Activated CD4-positive, alpha-beta T cell treated with anti-CD3 and anti-CD28 coated beads, Interleukin-2, amount 50 U/mL, for 4 hours (primary cell): ENCODE measurements at places on chromosomes 12 and 14.

- DNase-seq, result no peak
Measured at GRCh38 chr12:132544080-132544397, 54.1 kb downstream of the FBRSL1 start.

- no peak for DNase-seq
Measured at GRCh38 chr12:20798554-20798953, 12.0 kb upstream of the SLCO1B3 start.

DNA sequence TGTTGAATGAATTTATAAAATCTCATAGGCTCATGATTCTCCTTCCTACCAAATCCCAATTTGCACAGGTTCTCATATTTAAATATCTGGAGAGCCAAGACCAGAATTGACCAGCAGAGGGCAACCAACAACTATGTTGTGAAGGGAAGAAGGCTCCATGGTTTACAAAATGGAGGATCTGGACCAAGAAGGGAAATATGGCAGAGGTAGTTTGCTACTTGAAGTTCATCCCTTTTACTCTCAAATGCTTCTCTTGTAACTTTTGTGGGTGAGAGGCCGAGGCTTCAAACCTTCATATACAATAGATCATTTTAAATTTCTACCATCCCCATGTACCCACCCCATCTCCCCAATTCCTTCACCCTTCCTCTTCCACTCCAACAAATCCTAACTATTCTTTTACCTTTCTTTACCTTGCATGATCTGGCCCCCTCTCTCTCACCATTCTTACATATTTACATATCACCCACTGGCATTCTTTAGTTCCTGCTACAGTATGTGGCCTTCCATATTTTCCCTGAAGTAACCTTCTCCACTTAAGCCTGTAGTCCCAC, 3.8 kb upstream of the SMARCC2 start:
- peak; percentile 69 for DNase-seq

DNA sequence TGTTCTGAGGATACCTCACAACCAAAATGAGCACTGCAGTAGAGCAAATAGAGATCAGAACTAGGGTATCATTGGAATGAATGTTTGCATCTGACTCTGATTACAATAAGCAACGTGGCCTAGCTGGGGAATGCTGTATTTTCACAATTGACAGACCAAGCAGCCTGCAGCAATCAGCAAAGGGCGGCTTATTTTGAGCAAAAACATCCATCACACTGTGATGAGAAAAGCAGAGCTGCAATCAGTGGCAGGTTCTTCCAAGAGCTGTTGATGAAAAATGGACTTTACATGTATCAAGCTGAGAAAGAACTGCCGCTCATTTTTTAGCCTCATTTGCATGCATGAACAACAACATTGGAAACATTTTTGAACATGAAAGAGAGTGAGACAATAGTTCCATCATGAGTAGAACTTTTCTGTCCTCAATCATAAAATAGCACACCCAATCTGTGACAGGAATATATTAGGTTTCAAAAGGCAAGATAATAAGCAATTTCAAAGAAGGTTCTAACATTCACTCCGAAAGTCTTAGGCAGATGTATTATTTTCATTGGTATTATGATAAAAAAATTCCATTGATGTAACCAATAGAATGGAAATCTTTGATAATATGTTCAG, 249.7 kb upstream of the FBXO33 start:
- no peak for DNase-seq

- DNase-seq, result no peak
Measured at GRCh38 chr12:119446459-119446858, 111.9 kb downstream of the CCDC60 start.

GRCh38 chr12:6285063-6285477, 25.4 kb upstream of the PLEKHG6 start:
- DNase-seq, result peak; percentile 46

DNA sequence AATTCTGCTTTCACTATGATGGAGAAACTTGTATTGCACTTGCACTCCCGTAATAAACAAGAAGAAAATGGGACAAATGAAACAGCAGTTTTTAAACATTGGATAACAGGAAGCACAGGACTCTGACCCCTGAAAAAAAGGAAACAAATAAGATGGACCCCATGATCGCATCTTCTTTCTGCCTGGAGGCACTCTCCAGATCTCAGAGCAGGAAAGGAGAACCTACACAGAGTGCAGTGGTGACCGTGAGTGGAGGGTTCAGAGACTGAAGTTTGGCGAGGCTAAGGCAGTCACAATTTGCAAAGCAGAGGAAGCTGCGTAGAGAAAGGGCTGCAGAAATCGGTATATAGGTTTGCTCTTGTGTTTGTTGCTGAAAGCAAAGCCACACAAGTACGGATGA, 6.1 kb upstream of the FGF6 start:
- no peak for DNase-seq

DNA sequence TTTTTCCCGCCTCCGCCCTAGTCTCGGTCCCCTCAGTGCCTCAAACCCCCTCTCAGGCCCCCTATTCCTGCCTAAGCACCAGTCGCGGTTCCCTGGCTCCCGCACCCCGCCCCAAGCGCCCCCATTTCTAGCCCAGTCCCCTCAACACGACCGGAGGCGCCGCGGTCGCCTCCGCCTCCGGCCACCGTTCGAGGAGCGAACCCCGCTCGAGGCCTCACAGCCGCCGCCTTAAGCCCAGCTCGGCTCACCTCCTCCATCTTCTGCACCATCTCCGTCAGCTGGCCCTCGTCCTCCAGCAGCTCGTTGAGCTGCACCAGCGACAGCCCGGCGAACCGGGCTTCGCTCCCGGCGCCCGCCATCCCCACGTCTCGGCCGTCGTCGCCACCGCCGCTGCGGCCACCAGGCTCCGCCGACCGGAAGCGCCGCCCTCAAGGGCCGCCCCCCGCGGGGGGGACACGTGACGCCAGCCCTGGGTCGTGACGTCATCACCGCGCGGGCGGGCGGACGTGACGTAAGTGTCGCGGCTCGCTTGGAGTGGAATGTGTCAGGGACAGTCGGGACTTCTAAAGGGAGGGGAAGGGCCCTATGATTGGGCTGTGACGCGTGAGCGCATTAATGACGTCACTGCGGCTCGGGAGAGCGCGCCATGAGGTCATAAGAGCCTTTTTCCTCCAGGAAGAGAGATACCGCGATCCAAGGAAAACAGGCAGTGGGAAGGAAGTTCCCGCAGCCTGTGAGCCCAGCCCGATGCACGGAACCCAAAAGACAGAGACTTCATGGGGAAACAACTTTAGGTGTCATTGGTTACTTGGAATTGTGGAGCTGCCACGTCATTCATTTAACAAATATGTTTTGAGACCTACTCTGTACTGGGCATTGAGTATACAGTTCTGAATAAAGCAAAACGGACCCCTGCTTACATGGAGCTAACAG, at the start of gene VPS37B:
TSS of gene VPS37B (minus strand) at position 421 of the 933 bp plus-strand sequence. CDS start at position 359, 62 bp downstream.
- peak; percentile 84 for DNase-seq

- no peak for DNase-seq
Measured at GRCh38 chr12:13030541-13031291, 13.5 kb upstream of the FAM234B start.

DNA sequence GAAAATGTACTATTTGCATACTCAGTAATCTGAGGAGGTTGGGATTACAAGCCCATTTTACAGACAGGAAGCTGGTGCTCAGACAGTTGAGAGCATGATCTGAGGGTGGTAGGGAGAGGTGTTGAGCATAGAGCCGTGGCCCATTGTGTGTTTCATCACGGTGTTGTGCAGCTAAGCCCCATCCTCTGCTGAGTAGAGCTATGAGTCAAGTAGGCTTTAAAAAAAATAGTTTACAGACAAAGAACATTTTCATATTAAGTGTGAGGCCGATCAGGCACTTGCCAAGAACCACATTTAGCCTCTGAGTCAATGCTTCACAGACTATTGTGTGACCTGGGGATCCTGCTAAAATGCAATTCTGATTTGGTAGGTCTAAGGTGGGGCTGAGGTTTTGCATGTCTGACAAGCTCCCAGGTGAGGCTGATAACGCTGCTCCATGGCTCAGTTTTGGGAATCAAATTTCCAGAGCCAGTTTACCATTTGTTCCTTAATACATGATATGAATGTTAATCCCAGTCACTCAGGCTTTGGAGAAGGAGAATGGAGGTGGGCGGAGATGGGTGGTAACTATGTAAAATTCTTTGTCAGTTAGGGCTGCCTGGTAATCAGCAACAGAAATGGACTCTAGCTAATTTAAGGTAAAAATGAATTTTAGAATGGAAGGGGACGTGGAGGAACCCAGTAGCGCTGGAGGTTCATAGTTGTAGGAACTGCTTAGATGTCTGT, 22.2 kb downstream of the ZNF664 start:
- no peak for DNase-seq

DNA sequence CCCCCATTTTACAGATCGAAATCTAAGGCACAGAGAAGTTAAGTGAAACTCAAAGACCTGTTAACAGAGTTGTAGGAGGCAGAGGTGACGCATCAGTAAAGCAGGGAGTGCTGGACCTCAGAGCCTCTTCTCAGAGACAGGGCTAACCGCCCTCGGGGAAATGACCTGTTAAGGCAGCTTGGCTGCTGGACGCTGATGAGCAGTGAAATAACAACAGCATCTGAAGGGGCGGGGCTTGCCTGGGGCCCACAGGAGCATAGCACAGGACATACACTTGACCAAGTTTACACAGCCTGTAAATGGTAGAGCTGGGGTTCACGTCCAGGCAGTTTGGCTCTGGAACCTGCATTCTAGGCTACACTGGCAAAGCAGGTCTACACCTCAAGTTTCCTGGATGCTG, 39.3 kb downstream of the LRTM2 start:
- no peak for DNase-seq

GRCh38 chr14:74148705-74149104, 63.9 kb downstream of the LIN52 start:
- DNase-seq, result no peak

DNA sequence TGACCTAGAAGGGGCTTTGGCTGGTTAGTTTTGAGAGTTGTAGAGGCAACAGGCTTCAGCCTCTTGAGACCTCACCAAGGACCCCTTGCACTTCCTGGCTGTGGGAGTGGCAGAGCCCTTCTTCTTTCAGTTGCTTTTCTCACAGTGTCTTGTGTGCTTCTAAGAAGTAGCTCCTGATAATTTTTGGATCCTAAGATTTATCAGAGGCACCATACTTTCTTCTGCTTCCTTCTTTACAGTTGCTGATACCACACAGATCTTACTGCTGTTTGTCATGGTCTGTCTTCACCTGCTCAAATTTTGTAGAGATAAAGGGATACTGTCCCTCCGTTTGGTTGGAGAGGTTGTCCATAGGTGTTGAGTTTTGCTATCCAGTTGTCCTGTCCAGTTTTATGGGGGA, 33.8 kb downstream of the VRK1 start:
- no peak for DNase-seq

DNA sequence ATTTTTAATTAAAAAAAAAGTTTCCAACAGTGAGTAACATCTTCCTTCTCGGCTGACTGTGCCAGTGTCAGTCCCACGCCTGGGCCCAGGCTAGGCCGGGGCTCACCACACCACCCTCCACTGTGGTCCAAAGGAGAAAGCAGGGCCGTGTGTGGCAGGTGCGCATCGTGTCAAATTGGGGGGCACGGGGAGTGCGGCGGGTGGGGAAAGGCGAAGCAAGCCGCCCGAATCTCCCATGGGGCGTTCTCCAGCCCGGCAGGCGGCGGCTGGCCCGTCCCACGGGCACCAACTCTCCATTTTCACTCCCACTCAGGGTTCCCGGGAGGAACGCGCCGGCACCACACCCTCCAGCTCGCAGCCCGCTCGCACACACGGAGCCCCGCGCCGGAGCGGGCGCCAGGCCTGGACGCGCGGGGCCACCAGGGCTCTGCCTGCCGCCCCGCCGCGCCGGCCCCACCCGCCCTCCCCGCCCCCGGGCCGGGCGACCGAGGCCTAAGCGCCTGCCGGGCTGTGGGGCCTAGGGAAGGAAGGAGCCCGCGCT, 604 bp downstream of the EEA1 start:
- DNase-seq, result peak; percentile 55

DNA sequence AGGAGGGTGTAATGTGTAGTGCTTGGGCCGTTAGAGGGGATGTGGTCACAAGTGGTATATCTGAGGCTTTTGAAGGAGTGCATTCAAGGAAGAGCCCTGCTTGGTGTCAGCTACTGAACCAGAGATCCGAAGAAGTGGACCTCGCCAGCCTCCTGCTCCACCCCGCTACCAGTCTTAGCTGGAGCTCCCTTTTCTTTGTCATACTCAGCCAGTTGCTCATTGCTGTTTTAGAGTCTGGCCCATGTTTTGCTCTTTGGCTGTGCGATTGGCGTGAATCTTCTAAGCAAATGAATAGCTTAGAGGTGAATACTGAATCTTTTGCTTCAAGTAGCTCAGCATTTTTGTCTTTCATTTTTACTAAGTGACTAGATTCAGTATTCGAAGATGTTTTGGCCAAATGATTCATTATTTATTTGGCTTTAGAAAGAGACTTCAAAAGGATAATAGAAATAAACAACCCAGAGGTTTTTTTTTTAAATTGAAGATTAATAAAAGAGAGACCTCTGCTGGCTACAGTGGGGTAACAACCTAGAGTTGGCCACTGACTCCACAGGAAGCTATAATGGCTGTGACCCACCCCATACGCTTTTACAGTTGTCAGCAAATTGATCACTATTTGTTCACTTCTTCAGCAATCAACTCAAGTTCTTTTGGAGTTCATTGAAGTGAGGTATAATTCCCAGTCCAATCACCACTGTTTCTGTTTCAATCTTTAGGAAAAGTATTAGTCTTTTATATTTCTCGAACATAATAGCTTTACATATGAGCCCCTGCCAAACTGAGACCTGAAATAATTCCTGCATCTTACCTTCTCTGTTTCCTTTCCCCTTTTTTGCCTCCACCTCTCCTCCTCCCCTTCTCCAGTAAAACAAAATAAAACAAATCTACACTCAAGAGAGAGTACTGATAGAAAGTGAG, 19.9 kb downstream of the CDKN1B start:
- DNase-seq, result no peak

DNA sequence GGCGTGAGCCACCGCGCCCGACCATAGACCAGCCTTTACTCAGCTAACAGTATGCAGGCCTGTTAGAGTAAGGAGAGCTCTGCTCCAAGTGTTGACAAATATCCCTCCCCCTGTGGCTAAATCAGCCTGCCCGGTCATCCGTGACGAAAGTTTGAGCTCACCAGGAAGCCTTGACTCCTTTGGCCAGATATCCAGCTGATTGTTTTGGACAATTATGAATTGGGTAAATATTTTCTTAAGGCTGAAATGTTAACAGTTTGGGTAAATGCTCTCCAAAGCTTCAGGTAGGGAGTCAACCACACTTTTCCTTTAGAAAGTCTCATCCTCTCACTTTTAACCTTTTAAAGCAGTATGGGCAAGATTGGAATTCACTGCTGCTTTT, 157.9 kb downstream of the PAWR start:
- no peak for DNase-seq

- no peak for DNase-seq
Measured at GRCh38 chr14:54369343-54369742, 27.5 kb upstream of the CDKN3 start.

DNA sequence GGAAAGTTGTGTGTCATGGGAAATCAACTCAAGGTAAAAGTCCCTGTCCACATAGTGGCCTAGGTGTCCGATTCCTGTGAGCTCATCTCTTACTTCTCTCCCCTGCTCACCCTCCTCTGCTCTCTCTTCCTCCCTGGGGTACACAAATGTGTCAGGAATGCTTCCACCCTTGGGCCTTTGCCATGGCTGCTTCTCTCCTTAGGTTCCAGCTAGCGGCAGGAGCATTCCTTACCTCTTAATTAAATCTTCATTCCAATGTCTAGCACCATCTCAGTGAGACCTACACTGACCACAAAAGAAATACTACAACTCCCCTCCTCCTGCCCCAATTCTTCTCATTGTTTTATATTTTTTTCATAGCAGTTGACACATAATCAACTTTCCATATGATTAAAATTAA, 298.6 kb downstream of the PDZRN4 start:
- no peak for DNase-seq
